ENCODE measurements at places on chromosomes 12 and 14. TPM values are rescaled to one million over a fixed set of nuclear protein-coding genes. Genes with fewer than 3 reads are reported as not detected.
A peak's percentile ranks its signal among the peaks of the same experiment; 100 is the strongest.

- peak; percentile 67 for DNase-seq
These were observed 43.6 kb downstream of the SYNE3 start for GRCh38 chr14:95472819-95473251.

DNA sequence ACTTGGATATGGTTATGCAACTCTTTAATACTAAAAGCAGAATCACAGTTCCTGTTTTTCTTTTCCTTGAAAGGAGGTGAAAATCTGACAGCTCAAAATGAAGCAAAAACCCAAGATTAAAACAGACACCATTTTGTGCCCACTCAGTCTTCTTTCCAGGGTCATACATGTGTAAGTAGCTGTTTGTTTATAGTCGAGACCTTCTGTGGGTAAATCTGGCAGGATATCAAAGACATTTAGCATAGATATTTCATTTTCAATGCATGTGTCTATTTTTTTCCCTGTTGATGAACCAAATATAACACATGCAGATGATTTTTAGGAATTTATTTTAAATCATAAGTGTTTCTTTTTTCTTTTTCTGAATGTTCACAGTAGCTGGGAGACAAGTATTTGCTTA is 398.8 kb downstream of the FOXG1 start:
- DNase-seq: no peak

GRCh38 chr14:68680541-68681051 is 112.3 kb downstream of the ZFP36L1 start:
- DNase-seq: no peak

Gene ADSS1
- total RNA-seq: 215 TPM

DNA sequence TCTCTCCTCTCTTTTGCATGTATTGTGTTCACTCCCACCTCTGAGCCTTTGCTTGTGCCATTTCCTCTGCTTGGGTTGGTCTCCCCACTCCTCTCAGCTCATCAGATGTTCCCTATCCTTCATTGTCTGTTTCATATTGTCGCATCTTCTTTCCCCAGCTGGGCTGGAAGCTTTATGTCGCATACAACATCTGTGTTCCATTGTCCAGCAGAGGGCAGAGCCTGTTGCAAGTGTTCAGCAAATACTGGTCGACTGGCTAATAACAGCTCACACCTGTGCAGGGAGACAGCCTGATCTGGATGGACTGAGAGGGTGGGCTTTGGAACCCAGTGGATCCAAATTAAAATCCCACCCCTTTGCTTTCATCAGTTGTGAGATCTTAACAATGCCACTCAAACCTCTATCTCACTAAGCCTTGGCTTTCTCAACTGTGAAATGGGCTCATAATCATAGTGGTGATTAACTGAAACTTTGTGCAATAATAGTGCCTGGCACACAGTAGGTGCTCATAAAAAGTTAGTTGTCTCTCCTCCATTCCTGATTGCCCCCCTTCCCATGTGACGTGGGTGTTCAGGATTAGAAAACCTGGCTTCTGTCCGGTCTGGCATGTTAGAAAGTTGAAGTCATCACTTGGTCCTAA is 75.8 kb downstream of the RIN3 start:
- DNase-seq: no peak

DNA sequence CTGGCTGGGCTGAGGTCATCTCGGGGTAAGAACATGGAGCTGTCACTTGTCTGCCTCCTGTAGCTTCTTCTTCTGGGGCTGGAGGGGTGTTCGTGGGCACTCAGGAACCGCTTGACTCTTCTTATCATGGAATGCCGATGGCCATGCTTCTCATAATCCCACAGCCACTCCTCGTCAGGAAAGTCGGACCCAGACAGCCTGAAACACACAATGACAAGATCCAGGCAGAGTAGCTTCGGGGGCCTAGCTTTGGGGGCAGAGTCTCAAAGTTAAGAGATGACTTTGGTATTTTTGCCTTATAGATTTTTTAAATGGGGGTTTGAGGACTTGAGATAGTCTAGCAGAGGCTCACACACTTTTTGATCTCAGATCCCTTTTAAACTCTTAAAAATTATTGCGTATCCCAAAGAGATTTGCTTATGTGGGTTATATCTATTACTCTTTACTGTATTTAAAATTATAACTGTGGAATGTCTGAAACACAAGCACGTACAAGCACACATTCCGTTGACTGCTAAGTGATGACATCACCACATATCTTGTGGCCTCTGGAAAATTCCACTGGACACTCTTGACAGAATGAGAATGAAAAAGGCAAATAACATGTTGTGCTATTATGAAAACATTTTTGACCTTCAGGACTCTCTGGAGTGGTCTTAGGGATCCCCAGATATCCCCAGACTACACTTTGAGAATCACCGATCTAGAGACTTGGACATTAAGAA is 43.3 kb downstream of the BEST3 start:
- DNase-seq: no peak

Gene TUBA1B
- total RNA-seq: 333 TPM

Gene OR6C2
- total RNA-seq: not detected

- DNase-seq: no peak
These were observed 421.7 kb downstream of the PCNX1 start for GRCh38 chr14:71328954-71329353.

DNA sequence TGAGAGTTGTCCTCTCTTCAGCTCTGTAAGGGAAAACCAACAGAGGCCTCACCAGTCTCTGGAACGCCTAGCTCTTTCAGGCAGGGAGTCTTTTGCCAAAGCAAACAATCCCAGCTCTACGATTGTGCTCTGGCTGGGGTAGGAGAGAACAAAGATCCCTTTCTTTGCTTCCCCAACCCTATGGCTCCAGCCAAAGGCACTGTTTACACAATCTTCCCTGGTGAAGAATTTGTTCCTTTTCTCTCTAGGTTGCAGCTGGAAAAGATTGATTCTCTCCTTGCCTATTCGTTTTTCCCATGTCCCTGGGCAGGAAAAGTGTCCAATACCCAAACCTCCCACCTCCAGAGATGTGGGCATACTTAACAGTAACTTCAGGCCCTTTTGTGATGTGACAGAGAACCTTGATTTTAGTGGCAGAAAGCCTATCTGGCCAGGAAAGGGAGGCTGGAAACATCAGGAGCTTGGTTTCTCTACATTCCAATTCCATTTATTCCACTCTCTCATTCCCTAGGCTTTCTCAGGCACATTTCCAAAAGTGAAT is 16.8 kb downstream of the ATP5MC2 start:
- no peak for DNase-seq

Gene SLC16A7
- 108 TPM for total RNA-seq

DNA sequence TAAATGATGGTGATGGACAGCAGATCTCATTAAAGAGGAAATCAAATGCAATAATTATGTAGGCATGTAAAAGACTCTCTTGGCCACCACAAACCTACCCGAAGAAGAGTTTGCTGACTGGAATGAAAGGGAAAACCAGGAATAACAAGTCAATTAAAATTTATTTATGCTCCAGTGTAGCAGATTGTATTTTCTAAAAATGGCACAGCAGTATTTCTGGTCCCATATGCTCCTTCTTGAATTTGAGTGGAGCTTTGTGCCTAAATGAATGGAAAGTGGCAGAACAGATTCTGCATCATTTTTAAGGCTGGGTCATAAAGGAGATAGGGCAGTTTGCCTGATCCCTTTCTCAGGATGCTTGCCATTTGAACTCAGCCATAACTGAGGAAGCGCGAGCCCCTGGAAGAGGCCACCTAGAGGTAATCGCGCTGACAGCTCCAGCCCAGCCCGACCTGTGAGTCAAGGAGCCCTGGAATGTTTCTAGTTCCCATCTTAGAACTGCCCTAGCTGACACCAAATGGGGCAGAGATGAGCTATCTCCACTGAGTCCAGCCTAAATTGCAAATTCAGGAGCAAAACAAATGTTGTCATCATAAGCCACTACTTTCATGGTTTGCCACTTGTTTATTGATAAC is 229.2 kb upstream of the TMTC1 start:
- no peak for DNase-seq

- DNase-seq: no peak
These were observed 302.4 kb downstream of the NELL2 start for GRCh38 chr12:44573723-44574122.

- no peak for DNase-seq
These were observed 38.1 kb upstream of the IL22 start for GRCh38 chr12:68291396-68292036.

GRCh38 chr14:57417228-57417627 is 26.8 kb downstream of the NAA30 start:
- DNase-seq: no peak

GRCh38 chr14:67056684-67057083 is 132.6 kb upstream of the GARIN2 start:
- DNase-seq: no peak

GRCh38 chr14:35159742-35160409 is 37.5 kb downstream of the PRORP start:
- DNase-seq: no peak

DNA sequence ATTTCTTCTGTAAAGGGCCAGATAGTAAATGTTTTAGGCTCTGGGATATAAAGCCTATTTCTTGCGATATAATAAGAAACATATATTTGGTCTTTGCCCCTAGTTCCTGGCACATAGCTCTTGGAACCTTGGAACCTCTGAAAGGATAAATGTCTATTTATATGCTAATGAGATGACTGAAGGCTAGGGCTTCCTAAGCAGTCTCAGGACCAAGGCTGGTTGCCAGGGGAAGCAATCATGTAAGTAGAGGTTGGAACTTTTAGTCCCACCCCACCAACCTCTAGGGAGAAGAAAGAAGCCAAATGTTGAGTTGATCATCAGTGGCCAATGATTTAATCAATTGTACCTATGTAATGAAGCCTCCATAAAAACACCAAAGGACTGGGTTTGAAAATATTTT is 26.6 kb upstream of the NFYB start:
- no peak for DNase-seq

Gene NKX2-1
- not detected for total RNA-seq

DNA sequence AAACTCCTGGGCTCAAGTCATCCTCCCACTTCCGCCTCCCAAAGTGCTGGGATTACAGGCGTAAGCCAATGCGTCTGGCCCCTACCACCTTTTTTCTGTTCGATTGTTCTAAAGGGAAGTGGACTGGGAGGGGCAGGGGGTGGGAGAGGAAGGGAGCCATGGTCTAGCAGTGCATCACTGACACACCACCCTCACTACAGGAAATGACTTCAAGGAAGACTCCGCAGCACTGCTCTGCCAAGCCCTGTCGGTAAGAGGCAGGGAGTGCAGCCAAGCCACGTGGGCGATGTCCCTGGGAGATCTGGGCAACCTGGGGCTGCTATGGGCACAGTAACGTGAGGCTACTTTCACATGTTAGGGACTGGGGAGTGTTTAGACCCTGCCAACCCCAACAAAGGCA is 18.0 kb downstream of the LRRC74A start:
- peak; percentile 85 for DNase-seq

DNA sequence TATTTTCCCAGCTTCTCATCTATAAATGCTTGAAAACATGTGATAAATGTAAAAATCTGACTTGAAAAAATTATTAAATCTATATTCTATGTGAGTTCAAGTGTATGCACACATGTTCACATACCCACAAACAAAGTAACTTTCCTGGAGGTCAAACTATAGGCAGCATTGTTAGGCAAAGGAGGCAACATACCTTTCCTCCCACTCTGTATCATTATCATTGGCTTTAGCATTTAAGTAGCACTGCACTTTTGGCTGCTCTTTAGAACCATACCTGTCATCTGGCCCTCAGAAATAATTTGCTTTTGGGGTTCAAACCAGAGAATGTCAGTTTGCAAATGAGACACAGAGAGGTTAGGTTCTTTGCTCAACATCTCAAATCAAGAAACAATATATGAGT is 102.4 kb upstream of the CCDC196 start:
- no peak for DNase-seq

DNA sequence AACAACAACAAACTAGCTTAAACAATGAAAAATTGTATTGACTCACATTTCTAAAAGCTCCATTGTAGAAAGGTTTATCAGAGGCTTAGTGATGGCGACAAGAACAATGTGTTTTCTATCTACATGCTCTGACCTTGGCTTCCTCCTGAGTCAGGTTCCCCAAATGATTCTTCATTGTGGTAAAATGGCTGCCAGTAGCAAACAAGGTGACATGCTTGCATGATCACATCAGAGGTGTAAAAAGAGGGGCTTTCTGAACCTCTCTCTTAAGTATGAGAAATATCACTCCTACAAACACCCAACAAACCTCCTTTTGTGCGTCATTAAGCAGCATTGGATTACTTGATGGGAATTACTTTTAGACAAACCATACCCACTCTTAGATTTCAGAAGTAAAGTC is 252.4 kb upstream of the SYT1 start:
- no peak for DNase-seq

Gene ART4
- 2.8 TPM for total RNA-seq

DNA sequence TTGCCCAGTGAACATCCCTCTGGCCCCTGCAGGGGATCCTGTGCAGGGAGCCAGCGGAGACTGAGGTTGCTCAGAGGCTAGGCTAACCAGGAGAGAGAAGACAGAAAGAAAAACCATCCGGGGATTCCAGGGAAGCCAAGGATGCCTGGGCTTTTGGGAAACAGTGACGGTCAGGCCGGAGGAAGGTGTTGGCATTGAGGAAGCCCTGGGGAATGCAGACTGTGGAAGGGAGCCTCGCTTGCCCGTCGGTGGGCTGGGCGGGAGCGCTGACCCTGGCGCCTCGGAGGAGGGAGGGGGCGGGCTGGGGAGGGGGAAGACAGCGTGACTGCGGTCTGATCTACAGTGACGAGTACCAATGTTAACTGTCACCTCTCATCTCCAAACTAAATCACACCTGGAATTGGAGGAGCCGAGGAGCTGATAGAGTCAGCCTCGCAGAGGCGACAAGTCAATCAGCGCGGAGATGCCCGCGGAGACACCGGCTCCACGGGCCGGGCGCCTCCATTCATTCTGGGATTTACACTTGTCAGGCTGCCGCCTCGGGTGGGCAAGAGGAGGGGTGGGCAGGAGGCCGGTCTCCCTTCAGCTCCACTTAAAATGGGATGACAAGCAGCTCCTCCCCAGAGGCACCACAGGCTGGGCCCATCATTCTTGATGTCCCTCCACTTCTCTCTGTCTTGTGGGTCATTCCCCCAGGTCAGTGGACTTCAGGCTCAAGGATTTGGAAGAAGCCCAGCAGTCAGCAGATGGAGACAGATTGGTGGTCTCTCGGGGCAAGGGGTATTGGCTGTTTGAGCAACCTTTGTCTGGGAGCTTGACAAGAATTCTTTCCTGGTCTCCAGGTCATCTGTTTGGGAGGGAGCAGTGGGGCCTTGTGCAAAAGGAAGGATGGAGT is 20.4 kb upstream of the GPATCH2L start:
- DNase-seq: no peak

DNA sequence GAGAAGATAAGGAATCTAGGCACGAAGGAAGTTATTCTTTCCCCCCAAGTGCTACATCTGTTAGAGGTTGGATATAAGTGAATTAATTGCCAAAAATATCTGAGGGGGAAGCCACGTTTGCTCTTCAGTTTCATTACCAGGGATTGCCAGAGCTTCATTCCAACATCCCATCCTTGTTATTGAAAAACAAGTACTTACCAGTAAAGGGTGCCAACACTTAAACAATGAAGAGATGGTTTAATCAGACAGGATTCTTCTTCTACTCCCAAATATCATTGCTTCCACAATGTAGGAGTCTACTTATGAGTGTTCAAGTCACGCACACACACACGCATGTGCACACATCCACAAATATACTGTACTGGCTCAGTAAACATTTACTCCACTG is 312.4 kb downstream of the RPAP3 start:
- DNase-seq: no peak

Measured in Right ventricle myocardium superior (tissue), 1 donor.